ENCODE measurements at places on chromosomes 6 and 20.

DNA sequence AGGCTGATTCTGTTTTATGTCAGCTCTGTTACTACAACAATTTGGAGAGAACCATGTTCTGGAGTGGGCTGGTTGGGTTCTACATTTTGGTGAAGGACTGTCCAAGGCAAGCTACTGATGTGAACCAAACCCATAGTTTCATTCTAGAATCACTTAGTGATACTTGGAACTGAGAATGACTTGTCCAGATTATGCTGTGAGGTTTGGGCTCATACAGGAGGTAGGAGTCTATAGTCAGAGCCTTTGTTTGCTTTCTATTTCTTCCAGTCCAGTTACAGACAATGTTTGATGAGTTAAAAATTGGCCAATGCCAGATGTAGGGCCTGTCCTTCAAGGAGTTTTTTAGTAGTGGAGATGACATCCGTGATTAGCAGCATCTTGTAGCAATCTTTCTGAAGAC, 97.9 kb downstream of the LRRC1 start:
- DNase-seq = no peak

DNA sequence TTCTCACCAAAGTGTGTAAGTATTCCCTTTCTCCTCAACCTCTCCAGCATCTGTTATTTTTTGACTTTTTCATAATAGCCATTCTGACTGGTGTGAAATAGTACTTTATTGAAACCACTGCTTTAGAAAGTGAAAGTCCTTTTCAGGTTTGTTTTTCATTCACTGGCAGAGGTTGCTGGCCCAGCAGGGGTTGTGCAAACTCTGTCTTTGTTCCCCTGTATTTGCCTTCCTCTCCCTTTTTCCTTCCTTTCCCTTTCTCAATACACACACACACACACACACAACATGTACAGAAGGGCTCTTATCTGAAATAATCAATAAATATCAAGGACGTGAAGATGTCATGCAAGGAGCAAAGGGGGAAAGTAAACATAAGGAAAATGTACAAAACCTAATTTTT, 99.8 kb downstream of the LY86 start:
- DNase-seq = no peak

DNA sequence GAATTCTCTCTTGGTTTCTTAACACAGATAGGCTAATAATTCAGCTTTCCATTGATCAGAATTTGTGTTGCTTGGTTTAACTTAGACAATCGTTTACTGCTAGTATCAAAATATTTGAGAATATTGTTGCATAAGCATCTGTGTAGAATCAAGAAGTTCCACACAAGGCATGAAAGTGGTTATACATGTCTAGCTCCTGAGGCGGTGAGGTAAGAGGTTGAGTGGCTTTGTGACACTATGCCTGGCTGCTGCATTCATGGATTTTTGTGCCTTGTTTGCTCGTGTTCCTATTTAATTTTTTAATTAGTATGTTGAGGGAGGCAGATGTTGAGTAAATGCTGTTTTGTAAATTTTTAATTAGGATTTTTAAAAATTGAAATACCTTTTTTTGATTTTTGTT, 10.2 kb downstream of the PKIB start:
- DNase-seq = no peak

DNA sequence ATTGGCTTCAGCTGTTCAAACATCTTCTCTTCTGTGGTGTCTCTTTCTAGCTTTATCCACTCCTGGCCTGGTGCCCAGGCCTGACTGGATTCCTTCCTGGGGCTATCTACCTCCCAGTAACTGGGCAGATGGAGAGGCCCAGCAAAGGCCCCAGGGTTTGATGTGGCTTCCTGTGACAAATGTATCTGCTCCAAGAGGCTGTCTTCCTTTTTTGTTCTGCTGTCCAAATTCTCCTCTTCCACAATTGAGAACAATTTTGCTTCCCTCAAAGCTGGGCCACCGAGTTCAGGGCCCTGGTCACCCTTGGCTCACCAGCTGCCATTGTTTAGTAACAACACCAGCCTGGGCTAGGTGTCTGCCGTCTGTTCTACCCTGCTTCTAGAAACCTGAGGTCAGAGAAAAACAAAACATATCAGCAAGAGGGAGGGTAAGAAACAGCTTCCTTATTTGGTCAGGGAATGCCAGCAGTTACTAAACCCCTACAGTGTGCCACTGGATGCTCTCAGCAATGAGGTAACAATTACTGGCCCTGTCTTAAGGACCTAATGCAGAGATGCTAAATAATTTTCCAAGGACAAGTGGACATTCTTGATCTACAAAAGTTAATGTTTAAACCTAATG, 3.9 kb downstream of the ZFP57 start:
- no peak for DNase-seq

- peak; percentile 7 for DNase-seq
Measured at GRCh38 chr20:52411611-52412010, 220.0 kb upstream of the ZFP64 start.

DNA sequence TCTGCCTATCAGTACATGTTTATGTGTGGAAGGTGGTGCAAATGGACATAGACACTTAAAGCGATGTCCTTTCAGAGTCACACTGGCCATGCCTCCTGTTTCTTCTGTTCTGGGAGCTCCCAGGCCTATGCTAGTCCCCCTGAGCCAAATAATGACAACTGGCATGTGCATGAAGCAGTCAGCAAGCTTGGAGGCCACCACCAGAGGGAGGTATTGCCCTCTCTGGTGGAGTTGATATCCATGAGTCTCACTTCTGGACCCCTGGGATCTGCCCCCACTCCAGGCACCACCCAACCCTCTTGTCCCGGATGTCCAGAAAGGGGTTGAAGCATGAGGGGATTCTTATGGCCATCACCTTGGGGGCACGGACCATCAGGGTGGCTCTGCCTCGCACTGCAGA, 172.2 kb downstream of the AIG1 start:
- DNase-seq = no peak

- no peak for DNase-seq
Measured at GRCh38 chr20:51125780-51126179, 102.9 kb upstream of the KCNG1 start.

DNA sequence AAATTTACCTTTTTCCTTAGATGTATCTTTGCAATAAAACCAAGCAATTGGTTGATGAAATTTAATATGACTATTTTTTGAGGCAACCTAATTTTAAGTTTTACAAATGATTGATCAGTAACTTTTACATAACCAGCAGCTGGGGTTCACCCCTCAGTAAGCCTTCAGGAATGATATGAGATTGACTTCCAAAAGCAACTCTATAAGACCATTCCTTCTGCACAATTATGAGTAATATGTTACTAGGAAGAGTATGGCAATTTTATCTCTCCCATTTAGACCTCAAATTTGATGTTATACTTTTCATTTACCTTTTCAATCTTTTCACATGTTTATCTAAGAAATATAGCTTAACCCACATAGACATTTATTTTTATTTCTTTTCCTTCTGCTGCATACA, 1546.3 kb downstream of the HACE1 start:
- DNase-seq = no peak

GRCh38 chr6:57162028-57162427, 10.1 kb upstream of the BAG2 start:
- DNase-seq = no peak

DNA sequence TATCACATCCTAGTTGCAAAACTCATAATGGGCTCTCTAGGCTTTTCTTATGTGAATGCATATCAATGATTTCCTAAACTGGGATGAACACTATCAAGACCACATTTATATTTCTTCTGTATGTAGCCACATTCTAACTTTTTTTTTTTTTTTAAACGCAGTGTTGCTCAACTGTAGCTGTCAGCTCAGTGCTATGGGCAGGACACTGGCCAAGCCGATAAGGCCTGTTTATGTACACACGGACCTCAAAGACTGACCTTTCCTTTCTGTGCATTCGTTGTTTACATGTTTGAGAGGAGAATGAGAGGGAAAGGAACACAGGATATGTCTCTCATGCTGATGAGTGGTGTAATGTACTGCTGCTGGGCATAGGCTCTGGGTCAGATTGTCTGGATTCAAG, 75.1 kb upstream of the B3GAT2 start:
- DNase-seq = no peak

- no peak for DNase-seq
Measured at GRCh38 chr6:139586273-139586672, 211.8 kb upstream of the CITED2 start.

GRCh38 chr6:91166271-91167046, 579.6 kb upstream of the MAP3K7 start:
- no peak for DNase-seq

- DNase-seq = no peak
Measured at GRCh38 chr20:52224920-52225319, 33.3 kb upstream of the ZFP64 start.

GRCh38 chr6:46437671-46438221, 53.5 kb downstream of the RCAN2 start:
- no peak for DNase-seq

- DNase-seq = no peak
Measured at GRCh38 chr6:152636609-152637295, 410 bp downstream of the SYNE1 start.
